Osteoblast (primary cell): ENCODE measurements at places on chromosomes 1 and 21.
A peak's percentile ranks its signal among the peaks of the same experiment; 100 is the strongest.

GRCh38 chr1:33721301-33721815 is 142.5 kb upstream of the HMGB4 start:
- no peak for DNase-seq
- H3K36me3 ChIP-seq: no peaks in the 10 kb centered on the region
- no peaks in the 10 kb centered on the region for H3K4me1 ChIP-seq

GRCh38 chr21:32475162-32475812 is 62.8 kb downstream of the EVA1C start:
- H3K27ac ChIP-seq: peak overlapping the region; percentile 63
- H3K27me3 ChIP-seq: no peaks in the 10 kb centered on the region
- H3K4me1 ChIP-seq: peaks cover 31% of the 10 kb centered on the region
- DNase-seq: peak; percentile 90
- H3K36me3 ChIP-seq: peaks cover 2% of the 10 kb centered on the region

GRCh38 chr1:21666576-21667320 is 2.4 kb downstream of the RAP1GAP start:
- no peak overlapping the region for H3K27ac ChIP-seq
- H3K4me1 ChIP-seq: peaks cover 14% of the 10 kb centered on the region
- no peaks in the 10 kb centered on the region for H3K36me3 ChIP-seq
- H3K27me3 ChIP-seq: peaks cover 55% of the 10 kb centered on the region
- no peak overlapping the region for H3K4me3 ChIP-seq
- DNase-seq: peak; percentile 66

GRCh38 chr1:94969137-94969536 is 42.2 kb upstream of the CNN3 start:
- H3K27me3 ChIP-seq: no peaks in the 10 kb centered on the region
- H3K36me3 ChIP-seq: no peaks in the 10 kb centered on the region
- DNase-seq: no peak

DNA sequence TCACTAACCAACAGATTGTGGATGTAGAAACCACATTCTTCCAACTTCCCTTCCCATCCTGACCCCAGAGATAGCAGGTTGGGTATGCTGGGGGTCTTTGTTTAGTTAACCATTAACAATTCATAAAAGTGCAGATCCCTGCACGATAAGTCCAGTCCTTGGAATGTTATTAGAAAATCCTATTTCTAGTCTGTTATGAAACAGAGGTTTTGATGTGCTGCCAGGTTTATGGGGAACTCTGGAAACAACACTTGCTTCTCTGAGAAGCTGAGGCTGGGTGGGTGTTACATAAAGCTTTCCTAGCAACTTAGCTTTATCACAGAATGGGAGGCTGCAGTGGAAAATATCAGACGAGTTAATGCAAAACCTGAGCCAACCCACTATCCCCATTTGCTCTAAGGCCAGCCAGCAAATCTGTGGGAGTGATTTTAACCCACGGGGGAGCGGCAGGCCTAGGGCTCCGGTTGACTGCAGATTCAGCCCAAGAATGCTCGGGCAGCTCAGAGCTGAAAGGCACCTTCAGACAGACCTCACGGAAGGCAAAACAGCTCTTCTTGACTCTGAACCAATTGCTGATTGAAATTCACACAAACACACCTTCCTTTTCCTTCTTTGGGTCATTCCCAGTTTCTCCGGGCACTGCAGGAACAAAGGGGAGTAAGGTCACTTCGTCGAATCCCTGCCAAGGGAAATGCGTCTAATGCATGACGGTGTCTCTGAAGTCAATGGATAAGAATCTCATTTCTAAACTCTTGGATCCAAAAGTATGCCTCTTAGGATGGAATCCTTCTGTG is 111.7 kb upstream of the IRF2BP2 start:
- no peak for DNase-seq
- H3K36me3 ChIP-seq: no peaks in the 10 kb centered on the region
- H3K4me1 ChIP-seq: peaks cover 69% of the 10 kb centered on the region
- peak overlapping the region; percentile 99 for H3K27ac ChIP-seq
- H3K4me3 ChIP-seq: peak overlapping the region; percentile 23
- H3K27me3 ChIP-seq: no peaks in the 10 kb centered on the region
